NCI-H2081 treated with DMSO at 0.1 percent for 48 hours (cell line): ENCODE measurements at places on chromosomes 7 and 10.

GRCh38 chr10:15245530-15245929, 77.0 kb upstream of the NMT2 start:
- no peak for DNase-seq

GRCh38 chr10:112202561-112203241, 19.1 kb upstream of the GPAM start:
- no peak for DNase-seq

GRCh38 chr10:60414877-60415585, 25.4 kb upstream of the ANK3 start:
- DNase-seq, result no peak

GRCh38 chr10:89283936-89284475, 17.8 kb upstream of the IFIT2 start:
- no peak for DNase-seq

GRCh38 chr7:65325793-65326432, 47.7 kb upstream of the ZNF92 start:
- no peak for DNase-seq

- DNase-seq, result no peak
Observed at GRCh38 chr10:132705943-132706342, 80.0 kb downstream of the NKX6-2 start.

DNA sequence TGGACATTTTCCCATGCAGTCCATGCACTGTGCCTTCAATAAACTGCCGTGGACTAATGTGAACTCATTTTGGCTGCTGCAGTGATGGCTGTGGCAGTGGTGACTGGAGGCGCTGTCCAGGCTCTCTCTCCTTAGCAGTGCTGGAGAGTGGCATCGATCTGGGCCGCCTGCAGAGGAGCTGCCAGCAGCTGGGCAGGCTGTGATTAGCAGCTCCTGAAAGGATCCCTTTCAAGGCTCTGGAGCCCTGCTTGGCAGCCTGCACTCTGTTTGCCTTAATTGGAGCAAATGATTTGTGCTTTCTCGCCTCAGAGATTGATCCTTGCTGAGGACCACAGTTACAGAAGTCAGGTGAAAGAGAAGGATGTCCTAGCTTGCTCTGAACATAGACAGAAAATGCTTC, 130.1 kb upstream of the VWC2 start:
- DNase-seq, result no peak

DNA sequence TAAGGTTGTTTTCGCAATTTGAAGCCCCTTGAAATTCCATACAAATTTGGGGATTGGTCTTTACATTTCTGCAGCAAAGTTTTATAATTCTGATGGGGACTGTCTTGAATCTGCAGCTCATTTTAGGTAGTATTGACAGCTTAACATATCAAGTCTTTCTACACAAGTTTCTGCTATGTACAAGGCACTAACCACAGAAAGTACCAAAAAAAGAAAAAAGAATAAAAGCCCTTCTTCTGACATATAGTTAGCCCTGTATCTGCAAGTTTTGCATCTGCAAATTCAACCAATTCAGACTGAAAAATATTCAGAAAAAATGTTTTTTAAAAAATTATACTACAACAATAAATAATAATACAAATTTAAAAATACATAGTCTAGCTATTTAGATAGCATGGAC, 15.3 kb downstream of the POT1 start:
- no peak for DNase-seq

DNA sequence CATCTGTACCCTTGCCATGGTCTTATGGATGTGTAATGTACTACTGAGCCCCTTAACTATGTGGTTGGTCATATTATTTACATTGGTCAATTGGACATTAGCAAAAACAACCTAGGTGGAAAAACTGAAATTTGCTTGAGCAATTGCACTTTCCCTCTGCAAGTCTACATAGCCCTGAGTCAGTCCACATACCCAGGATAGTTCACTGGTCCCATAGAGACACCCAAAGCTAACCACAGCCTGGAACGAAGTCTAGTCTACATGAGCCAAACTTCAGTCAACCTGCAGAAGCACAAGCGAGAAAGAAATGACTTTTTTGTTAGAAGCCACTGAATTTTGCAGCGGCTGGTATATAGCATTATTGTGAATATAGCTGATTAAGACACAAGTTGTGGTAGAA, 37.6 kb upstream of the COL1A2 start:
- no peak for DNase-seq

DNA sequence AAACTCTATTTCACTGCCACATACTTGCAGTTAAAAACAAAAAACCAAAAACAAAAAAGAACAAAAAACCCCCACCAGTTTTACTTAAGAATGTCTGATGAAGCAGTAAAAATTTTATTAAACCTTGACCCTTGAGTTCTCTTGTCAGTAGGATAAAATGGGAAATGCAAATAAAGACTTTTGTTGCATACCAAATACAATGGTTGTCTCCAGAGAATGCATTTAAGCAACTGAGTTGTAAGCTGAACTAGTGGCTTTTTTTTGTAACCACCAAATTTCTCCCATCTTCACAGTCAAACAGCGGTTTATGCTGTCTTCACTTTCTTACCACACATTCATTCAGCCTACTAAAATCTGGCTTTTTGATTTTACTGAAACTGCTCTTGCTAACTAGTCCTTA, 3.1 kb downstream of the SYPL1 start:
- no peak for DNase-seq

- no peak for DNase-seq
Observed at GRCh38 chr10:132858121-132859081, 72.5 kb upstream of the NKX6-2 start.

DNA sequence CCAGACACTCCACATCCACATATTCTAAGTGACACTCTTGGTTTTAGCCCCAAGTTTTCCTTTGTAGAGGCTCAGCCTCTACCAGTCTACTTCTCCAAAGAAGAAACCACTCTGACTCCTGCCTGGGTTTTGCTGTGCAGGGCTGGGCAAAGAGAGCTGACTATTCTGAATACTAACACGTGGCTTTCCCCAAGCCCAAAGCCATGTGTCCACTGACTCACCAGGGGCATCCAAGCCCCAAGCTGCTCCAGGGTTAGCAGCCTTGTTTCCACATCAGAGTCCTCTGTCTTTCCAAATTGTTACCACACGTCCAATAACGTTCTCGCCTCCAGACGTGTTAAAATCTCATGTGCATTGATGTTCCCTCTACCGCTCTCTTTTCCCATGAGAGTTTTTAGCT, 8.7 kb downstream of the GALNTL5 start:
- no peak for DNase-seq

- no peak for DNase-seq
Observed at GRCh38 chr7:44637788-44638594, 31.6 kb downstream of the OGDH start.

GRCh38 chr7:40197527-40197926, 62.7 kb downstream of the SUGCT start:
- no peak for DNase-seq

- no peak for DNase-seq
Observed at GRCh38 chr10:70333268-70333667, 49.2 kb downstream of the LRRC20 start.

DNA sequence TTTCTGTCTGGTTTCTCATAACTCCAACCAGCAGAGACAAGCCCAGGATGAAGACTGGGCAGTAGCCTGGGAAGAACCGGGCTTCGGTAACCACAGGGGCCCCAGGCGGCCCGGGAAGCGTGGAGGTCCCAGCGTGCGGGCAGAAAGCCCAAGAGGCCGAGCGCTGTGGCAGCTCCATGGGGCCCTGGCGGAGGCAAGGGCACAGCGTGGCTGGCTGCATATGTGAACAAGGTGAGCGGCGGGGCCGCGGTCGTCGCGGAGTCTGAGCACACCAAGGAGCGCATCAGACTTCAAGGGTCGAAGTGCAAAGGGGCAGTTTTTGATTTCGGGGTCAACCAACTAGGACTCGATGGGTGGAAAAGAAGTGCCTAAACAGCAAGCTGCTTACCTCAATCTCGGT, 45.9 kb downstream of the AKR1D1 start:
- no peak for DNase-seq

DNA sequence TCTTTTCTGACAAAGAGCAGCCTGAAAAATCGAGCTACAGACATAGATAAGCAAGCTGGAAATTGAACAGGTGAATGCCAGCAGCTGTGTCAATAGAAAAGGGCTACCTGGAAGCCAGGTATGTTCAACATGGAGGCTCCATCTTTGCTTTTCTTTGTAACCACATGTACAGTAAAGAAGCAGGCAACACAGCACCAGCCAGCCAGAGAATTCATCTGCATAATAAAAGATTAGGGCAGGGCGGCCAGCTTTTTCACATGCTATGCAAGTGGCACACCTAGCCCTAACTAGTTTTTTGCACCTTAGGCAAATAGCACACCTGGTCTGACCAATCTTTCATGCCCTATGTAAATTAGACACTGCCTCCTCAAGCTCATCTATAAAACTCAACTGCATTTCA, 25.7 kb downstream of the COG5 start:
- DNase-seq, result peak; percentile 88

GRCh38 chr7:1566687-1567048, 3.2 kb downstream of the PSMG3 start:
- DNase-seq, result no peak

DNA sequence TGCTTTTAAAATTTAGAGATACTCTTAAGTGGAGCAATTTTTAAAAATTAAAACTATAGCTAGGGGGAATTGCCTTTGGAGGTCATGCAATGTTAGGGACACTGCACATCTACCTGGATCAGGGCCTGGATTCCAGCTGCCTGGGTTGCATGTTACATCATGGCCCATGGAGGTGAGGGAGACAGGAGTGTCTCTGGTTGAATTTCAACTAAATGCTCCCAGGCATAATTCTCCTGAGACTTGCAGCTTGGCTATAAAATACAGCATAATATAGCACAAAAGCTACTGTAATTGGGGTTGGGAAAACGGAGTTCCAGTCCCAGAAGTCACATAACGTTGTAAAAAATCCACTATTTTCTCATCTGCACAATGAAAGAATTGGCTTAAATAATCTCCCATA, 782.5 kb downstream of the LRMDA start:
- DNase-seq, result no peak

GRCh38 chr10:28977518-28977917, 300.2 kb downstream of the BAMBI start:
- no peak for DNase-seq

DNA sequence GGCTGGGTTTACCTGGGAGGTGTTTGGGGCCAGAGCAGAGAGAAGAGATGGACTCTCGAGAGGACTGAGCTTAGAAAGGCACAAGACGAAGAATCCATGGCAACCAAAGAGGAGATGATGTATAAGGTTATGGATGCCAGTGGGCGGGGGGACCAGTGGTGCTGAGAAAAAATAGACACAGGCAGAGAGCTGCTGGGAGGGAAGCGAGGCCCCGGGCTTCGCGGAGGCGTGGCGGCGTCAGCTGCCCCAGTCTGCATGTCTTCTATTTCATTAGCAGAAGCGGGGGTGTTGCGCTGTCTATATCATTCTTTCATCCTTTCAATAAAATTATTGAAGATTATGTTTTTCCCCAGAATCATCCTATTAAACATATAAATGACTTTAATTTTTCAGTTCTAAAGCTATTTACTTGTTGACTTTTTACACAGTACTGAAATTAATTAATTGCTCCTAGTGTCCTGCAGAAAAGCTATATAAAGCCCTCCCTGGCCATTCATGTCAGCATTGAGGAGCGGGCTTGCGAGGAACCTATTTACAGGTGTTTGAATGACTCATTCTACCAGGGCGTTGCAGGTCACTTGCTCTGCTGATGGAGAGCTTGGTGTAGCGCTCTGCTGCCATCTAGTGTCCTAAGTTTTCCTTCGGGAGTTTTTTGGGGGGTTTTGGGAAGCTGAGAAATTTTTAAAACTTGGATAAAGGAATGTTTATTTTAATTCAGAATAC, 42.9 kb upstream of the BHLHA15 start:
- peak; percentile 21 for DNase-seq

DNA sequence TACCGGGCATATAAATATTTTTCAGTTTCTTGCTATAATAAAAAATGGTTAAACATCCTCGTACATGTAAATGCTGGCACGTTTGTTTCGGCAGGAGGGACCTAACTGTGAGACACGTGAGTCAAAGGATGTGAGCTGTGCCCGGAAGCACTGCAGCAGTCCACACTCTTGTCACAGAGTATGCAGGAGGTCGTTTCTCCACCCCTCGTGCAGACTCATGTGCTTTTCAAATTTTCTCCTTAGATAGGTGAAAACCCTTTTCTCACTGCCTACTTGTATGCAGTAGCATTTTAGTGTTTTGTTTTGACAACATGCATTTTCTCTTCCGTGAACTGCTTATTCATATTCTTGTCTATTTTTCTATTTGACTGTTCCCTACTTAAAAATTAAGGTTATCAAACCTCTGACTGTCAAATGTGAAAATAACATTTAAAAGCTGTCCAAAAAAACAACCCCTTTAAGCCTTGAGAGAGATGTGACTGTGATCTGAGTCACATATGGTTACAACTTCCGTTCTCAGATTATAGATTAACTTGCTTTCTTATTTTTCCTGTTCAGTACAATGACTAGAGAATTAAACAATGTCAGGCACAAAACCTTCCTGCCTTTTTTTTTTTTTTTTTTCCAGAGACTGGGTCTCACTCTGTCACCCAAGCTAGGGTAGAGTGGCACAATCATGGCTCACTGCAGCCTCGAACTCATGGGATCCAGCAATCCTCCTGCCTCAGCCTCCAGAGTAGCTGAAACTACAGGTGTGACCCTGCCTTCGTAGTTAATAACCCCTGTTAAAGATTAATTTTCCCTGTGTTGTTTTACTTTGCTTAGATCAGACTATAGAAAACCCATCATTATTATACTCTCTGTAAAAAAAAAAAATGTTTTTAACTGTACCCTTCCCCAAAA, 45.1 kb downstream of the DPY19L1 start:
- no peak for DNase-seq

GRCh38 chr7:79050603-79051002, 402.9 kb downstream of the MAGI2 start:
- no peak for DNase-seq

- no peak for DNase-seq
Observed at GRCh38 chr7:158469396-158470051, 118.1 kb downstream of the PTPRN2 start.

GRCh38 chr7:50656141-50656895, 91.1 kb upstream of the DDC start:
- DNase-seq, result no peak

DNA sequence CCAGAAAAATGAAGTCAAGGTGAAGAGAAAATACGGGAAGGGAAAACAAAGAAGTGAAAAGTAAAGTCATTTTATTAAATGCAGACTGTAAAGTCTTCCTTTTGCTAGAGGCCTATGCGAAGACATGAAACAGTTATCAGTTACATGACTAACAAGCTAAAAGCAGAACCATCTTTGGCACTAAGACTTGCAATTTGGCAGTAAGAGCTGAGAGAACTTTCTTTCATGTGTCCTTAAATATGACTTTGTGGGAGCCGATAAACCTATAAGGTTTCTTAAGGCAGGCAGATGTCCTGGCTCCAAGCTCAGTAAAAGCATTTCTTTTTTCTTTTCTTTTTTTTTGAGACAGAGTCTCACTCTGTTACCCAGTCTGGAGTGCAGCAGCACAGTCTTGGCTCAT, 10.4 kb downstream of the ANLN start:
- no peak for DNase-seq

- no peak for DNase-seq
Observed at GRCh38 chr10:13998163-13998835, 332.4 kb downstream of the FRMD4A start.
